ENCODE measurements at places on chromosomes 12 and 14.
A peak's percentile ranks its signal among the peaks of the same experiment; 100 is the strongest.

DNA sequence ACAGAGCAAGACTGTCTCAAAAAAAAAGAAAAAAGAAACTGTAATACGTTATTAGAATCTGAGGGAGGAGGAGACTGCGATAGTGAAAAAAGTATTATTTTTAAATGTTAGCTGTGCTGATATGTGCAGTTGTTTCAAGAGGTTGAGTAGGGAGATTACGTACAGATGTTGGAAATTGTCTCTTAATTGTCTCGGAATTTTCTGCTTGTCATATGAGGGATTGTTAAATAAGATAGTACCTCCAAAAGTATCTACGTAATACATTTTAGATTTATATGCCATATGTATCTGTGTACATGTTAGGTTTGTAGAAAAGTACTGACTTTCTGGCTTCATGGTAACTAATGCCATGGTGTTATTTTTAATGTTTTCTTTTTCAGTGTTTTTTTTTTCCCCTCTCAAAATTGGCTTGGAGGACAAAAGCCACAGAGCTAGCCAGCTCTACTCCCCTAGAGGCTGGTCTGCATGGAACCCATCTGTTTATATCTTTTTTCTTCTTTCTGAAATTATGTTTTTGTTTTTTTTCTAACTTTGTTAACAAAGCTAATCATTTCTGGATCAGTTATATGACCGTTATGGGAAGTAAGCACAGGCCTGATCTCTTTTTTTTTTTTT, 3.4 kb downstream of the RIMKLB start:
- DNase-seq: no peak

- no peak for DNase-seq
Measured at GRCh38 chr14:49594347-49595091, 4.2 kb upstream of the LRR1 start.

- DNase-seq: peak; percentile 95
Measured at GRCh38 chr12:95003213-95003920, at the start of gene NDUFA12. TSS of gene NDUFA12 (minus strand) at chr12:95003697. CDS start at chr12:95003680, 17 bp downstream.

DNA sequence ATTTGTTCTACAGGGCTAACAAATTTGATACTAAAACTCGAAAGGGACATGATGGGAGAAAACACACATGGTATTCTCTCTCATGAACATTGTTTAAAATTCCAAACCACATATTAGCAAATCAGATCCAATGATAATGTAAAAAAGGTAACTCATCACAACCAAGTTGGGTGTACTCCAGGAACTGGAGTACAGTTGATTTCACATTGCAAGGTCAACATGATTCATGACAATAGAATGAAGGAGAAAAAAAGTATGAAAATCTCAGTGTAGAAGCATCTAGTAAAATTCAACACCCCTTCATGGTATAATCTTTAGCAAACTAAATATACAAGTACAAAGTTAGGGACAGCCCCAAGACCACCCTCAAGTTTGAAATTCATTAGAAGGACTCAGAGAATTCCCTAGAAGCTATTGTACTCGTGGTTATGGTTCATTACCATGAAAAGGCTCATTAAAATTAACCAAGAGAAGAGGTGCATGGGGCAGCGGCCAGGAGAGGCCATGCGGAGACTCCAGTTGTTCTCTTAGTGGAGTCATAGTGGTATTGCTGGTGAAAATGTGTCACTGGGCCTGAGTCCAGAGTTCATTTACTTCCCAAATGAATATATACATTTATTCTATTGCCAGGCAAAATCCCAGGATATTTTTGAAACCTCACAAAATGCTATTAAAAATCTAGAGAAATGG, 3.1 kb upstream of the CDCA4 start:
- no peak for DNase-seq

GRCh38 chr12:38662829-38663228, 242.6 kb downstream of the CPNE8 start:
- DNase-seq: no peak

DNA sequence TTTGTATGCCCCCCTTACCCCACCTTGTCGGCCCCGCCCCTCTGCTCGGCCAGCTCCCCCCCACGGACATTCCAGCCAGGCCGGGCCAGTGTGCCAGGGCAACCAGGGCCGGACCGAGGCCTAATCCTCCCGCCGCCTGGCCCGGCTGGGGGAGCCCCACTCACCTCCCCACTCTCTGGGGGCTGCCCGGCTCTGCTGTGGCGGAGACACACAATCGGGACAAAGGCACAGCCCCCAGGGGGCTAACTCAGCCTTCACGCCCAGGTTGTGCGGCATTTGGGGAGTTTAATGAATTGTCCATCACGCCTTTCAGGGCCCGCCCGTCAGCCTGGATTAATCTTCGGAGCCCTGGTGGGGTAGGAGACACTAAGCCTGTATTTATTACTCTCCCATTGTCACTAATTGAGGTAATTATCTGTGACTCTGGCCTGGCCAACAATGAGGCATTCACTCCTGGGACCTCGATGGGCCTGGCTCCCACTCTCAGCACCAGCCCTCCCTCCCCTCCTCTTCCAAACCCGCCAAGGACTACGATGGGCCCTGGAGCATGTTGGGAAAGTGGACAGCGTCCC, 8.7 kb downstream of the WNT1 start:
- DNase-seq: no peak

- no peak for DNase-seq
Measured at GRCh38 chr14:46136456-46136855, 515.1 kb downstream of the RPL10L start.

GRCh38 chr14:94062344-94062940, 18.6 kb downstream of the DDX24 start:
- DNase-seq: no peak

DNA sequence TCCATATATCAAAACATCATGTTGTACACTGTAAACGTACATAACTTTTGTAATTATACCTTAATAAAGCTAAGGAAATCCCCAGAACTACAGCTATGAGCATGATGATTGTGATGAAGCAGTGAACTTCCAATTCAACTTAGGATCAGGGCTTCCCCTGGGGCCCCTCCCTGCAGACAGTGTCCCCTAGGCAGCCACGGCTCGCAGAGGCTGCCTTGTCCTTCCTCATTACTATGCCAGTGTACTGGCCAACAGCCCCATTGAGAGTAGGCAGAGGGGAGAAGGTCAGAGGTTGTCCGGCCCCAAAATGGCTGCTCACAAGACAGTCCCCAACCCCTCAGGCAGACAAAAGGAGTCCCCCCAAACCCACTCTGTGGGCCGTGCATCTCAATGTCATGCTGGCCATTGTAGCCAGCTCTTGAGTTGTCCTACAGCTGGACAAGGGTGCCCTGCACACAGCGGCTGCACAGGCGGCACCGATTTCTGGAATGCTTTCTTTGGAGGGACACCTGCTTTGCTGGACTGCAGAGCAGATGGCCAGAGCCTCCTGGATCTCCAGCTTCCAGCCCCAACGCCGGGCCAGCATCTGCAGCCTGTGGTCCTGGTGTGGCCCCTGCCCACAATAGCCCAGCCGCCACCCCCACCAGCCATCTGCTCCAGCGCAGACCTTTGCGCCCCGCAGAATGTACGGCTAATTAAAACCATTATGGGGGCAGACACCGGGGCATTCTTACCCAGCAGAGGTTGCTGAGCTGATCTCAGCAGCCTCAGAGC, 46.1 kb downstream of the NIN start:
- DNase-seq: no peak

GRCh38 chr14:68936476-68936875, 42.6 kb downstream of the ACTN1 start:
- DNase-seq: no peak

DNA sequence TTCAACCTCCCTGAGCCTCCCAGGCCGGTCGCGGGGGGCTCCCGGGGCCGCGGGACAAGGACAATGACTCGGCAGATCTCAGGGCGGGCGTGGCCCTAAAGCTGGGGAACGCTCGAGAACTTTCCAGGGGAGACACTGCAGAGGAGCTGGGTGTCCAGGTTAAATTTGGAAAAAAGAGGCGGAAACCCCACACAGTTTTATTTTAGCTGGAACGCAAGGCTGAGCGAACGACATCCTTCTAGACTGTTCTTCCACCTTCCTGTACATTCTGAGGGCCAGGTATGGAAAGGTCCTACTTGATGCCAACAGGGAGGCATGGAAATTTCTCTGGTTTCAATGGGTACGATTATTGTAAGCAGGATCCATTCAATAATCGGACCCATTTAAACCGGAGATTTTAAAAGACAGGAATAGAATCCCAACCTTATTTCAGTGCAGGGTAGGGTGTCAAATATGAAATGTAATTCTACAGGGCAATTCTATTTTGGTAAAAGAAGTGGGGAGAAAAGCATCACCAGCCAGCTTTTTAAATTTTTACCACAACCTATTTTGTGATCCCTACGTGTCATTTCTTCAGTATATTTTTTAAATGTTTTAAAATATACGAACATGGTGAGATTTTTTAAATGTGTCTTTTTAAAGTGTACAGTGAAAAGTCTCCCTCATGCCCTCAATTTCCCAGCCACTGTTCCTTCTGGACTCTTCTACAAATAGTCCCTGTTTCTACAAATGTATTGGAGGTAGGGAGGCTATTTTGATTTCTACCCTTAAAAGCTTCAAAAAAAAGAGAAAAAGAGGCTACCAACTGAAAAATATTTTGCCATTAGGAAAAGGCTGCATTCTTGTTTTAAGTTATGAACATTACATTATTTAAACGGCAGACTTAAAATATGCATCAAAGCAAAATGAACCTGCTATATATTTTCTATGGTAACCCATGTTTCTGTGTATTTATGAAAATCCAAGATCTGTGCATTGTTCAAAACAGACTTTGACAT, 1.1 kb upstream of the UBC start:
- DNase-seq: no peak

- DNase-seq: no peak
Measured at GRCh38 chr14:31128601-31129526, 78.7 kb downstream of the HECTD1 start.

DNA sequence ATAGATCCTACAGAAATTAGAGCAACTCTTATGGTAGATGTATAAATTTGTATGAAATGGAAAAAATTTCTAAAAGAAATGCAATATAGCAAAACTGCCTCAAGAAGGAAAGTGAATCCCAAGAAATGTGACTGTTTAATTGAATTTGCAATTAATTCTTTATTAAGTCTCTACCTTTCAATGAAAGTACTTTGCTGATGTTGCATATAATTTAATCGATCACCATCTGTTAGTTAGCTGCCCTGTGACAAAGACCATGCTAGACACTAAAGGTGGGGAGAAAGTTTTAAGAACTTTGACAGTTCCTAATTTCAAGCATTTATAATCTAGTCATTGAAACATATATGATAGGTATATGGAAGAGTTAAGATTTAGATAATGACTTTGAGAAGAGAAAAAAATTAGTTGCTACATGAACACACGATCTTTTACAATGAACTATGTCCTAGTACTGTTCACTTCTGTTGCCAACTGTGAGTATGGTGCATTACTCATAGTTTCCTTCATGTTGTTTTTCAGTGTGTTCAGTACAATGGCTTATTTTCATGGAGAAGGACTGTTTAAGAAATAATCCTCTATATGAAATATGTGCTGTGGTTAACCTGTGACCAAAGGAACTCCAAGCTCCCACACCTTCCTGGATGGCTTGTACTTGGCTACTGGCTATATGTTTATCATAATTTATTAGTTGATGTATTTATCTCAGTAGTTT, 128.4 kb downstream of the METTL25 start:
- DNase-seq: no peak

GRCh38 chr14:96747006-96747405, 50.2 kb upstream of the VRK1 start:
- no peak for DNase-seq

DNA sequence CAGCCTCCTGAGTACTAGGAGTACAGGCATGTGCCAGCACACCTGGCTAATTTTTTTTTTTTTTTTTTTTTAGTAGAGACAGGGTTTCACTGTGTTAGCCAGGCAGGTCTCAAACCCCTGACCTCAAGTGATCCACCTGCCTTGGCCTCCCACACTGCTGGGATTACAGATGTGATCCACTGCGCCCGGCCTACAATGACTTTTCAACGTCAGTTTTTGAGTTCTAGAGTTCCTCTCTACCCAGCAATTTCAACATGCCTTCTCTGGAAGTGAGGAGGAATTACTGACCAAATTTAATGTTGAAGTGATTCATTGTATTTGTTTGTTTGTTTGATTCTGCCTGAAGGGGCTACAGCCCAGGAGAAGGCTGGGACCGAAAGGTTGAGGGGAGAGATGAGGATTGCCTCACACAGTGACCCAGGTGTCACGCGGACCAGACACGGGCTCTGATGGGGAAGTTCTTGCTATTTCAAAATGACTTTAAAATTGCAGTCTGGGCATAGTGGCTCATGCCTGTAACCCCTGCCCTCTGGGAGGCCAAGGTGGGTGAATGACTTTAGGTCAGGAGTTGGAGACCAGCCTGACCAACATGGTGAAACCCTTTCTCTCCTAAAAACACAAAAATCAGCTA, 8.6 kb upstream of the DENR start:
- no peak for DNase-seq

GRCh38 chr12:113049976-113050742, 6.4 kb upstream of the DTX1 start:
- peak; percentile 82 for DNase-seq

DNA sequence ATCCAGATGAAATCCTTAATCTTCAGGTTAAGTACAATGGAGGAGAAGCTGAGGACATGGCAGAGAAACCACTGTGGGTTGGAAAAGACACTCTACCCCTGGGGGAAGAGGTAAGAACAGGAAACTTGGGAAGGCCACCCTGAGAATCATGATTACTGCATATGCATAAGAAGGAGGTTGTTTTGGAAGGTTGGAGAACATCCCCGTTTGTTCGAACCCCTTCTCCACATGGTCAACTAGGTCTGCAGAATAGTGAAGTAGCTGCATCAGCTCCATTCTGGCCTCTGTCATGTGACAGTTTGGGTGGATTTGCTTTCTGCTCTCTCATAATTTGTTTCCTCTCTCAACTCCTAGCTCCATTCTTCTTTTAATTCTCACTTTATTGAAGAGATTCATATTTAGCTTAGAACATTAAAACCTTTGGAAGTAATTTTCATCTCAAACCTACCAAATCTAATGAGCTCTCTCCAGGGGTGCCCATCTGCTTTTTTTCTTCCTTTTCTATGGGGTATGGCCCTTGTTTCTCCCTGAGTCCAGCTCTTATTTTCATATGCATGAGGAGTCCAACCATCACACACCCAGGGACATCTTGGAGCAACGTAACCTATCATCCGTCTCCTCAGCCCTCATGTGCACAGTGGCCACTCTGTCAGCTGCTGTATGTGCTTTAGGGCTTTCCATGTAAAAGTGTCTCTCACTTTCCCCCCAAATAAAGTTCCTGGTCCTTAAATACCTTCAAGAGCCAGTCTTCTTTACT, 820.3 kb downstream of the TMEM121 start:
- no peak for DNase-seq

- no peak for DNase-seq
Measured at GRCh38 chr12:65647074-65647473, 177.2 kb upstream of the HMGA2 start.

- no peak for DNase-seq
Measured at GRCh38 chr14:57736391-57736790, 129.5 kb downstream of the SLC35F4 start.

DNA sequence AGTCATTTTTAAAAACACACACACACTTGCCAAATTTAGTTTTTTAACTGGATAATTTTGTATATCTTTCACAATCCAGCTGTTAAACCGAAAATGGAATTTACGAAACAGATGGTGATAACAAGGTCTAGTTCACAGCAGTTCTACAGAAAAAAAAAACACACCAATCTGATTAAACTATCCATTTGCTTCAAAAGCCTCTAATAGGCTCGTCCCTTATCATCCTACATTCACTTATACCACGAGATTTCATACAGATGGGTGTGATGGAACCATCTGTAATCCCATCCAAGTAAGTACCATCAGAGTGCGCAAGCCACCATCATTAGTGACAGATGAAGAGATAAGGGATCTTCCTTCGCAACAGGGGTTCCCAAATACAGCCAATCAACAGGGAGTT, 20.1 kb downstream of the GCH1 start:
- no peak for DNase-seq

GRCh38 chr12:106332536-106332935, 25.0 kb upstream of the POLR3B start:
- no peak for DNase-seq
